MG63 (cell line): ENCODE measurements at places on chromosomes 6 and 20. TPM values are rescaled to one million over a fixed set of nuclear protein-coding genes. Genes with fewer than 3 reads are reported as not detected.

Gene WFDC11
- total RNA-seq = not detected in 2 replicates

Gene CDH26
- not detected in 2 replicates for total RNA-seq

Gene ANKRD66
- not detected in 2 replicates for total RNA-seq

Gene GGT7
- total RNA-seq = 0.12 and 3.4 TPM in 2 replicates

Gene GABRR2
- not detected in 2 replicates for total RNA-seq

Gene NHLRC1
- 0.49 TPM in 1 of 2 replicates, not detected in the other for total RNA-seq

Gene RBM38
- 50.0 and 51.2 TPM in 2 replicates for total RNA-seq
